ENCODE measurements at places on chromosomes 12 and 14. TPM values are rescaled to one million over a fixed set of nuclear protein-coding genes. Genes with fewer than 3 reads are reported as not detected.

RNASE7 gene
- polyA plus RNA-seq: not detected

CCDC63 gene
- not detected for polyA plus RNA-seq

MAP3K9 gene
- polyA plus RNA-seq: 4.7 TPM

DTX1 gene
- polyA plus RNA-seq: 2.7 TPM

GPATCH2L gene
- polyA plus RNA-seq: 24.4 TPM

UNC79 gene
- polyA plus RNA-seq: 0.31 TPM

CATSPERB gene
- polyA plus RNA-seq: 1.4 TPM

ATP23 gene
- 13.9 TPM for polyA plus RNA-seq

C12orf42 gene
- not detected for polyA plus RNA-seq

HOXC12 gene
- not detected for polyA plus RNA-seq

DAO gene
- polyA plus RNA-seq: not detected

NEUROD4 gene
- 0.09 TPM for polyA plus RNA-seq

DNA sequence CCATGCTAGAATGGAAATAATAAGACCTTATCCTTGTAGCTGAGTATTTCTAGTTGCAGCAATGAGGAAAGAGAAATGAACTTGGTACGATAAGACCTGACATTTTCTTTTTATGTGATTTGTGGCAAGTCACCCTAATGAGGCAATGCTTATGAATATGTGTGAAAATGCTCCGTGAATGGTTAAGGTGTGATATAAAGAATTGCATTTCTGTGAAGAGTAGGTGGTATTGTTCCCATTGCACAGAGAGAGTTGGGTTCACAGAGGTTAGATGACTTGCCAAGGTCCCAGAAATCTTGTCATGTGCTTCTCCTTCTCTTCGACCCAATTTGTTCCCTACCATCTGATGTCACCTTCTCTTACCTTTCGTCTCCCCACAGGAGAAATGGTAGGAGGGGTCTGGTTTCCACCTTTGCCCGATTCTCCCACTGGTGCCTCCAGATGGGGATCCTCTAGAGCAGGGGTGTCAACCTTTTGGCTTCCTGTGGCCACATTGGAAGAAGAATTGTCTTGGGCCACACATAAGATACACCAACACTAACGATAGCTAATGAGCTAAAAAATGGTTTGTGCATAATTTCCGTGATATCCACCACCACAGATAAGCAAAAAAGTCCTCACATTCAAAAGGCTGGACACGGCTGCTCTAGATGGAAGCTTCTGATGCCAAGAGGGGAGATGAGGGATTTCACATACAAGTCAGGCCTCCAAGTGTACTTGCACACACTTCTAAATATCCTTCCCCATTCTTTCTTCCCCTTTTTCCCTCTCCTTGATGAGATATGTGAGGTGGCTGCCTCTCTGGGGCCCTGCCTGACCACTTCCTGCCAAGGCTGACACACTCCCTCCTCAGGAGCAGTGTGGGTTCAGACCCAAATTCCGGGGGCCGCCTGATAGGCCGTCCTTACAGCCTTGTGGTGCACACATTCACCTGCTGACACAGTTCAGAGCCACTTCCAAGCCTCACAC, 96.1 kb downstream of the PLXNC1 start:
- no peak for DNase-seq

DNA sequence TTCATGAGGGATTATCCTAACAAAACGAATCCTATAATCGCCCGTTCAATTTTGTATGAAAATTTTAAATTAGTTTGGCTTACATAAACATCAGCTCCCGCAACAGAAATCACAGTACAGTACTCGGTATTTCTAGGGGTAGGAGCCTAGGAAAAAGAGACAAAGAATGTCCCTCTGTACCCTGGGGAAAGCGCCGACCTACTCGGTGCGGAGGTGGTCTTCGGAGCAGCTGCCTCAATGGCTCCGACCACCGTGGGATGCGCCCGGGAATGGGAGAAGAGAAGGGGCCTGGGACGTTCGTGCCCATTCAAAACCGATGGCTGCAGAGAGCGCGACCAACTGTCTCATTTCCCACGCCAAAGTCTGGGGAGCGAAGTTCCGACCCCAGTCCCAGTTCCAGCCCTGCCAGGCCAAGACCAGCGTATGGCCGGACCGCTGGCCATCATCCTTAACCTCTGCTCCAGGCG, 618 bp downstream of the GNPNAT1 start:
- no peak for DNase-seq

GRCh38 chr12:41942354-41942753, 202.3 kb downstream of the GXYLT1 start:
- DNase-seq: no peak

DNA sequence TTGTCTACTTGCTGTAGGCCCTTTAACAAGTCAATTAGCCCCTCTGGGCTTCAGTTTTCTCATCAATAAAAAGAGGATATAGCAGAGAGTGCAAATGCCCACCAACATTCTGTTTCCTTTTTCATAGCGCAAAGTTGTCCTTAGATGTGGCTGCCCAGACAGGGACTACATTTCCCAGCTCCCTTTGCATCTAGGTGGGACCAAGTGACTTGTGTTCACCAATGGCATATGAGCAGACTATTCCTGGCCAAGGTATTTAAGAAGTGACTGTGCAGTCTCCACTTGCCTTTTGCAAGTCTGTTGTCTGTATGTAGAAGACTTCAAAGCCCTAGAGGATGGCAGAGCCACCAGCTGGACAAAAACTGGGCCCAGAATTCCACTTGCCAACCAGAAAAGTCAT, 59.7 kb downstream of the DAO start:
- DNase-seq: no peak

GRCh38 chr14:95953111-95953724, 76.6 kb downstream of the TUNAR start:
- peak; percentile 1 for DNase-seq

- peak; percentile 46 for DNase-seq
These were observed 93.7 kb downstream of the SPTSSA start for GRCh38 chr14:34368115-34368970.

DNA sequence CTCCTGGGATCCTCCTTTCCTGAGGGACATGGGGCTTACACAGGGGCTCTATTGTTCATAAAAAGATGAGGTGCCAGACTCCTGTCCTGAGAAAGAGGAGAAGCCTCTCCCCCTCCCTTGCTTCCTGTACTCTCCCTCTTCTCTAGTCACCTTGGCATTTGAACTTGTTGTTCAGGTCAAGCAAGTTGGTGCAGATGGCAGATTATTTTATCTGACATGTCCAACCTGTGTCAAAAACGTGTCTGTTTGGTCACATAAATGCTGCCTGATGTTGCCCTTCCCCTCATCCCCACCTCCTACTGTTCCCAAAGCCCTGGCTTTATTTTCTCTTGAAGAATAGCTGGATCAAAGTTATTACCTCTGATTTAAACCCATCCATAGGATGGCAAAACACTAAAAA, 154.8 kb downstream of the TMX1 start:
- DNase-seq: no peak

GRCh38 chr12:121494093-121494787, 86.6 kb downstream of the KDM2B start:
- no peak for DNase-seq

DNA sequence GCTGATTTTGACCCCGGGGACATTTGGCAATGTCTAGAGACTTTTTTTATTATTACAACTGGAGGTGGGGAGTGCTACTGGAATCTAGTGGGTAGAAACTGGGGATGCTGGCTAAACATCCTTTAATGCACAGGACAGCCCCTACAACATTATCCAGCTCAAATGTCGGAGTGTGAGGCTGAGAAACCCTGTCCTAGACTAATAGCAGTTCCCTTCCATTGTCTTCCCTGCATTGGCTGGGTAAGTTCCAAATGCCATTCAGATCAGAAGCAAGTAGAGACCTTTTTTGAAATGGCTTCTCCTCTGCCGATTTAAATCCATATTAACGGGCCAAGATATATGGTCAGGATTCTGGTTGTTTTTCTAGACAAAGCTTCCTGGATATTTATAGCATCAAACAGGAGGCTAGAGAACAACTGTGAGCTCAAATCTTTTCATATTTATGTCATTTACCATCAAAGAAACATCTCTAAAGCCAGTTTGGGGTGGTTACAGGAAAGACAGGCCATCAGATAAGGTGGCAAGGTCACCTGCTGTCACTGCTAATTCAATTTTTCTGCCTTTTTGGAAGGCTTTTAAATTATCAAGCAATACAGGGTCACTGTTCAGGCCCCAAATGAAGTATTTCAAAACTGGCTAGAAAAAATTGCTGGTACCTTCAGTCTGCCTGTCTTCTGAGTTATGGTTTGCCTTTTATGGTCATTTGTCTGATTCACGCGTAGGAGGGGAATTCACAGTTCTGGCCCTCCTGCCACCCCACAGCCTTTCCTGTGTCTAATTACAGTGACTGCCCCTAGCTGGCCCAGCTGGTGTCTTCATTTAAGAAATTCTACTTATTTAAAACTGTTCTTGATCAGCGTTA, 20.1 kb upstream of the AKAP5 start:
- DNase-seq: no peak

DNA sequence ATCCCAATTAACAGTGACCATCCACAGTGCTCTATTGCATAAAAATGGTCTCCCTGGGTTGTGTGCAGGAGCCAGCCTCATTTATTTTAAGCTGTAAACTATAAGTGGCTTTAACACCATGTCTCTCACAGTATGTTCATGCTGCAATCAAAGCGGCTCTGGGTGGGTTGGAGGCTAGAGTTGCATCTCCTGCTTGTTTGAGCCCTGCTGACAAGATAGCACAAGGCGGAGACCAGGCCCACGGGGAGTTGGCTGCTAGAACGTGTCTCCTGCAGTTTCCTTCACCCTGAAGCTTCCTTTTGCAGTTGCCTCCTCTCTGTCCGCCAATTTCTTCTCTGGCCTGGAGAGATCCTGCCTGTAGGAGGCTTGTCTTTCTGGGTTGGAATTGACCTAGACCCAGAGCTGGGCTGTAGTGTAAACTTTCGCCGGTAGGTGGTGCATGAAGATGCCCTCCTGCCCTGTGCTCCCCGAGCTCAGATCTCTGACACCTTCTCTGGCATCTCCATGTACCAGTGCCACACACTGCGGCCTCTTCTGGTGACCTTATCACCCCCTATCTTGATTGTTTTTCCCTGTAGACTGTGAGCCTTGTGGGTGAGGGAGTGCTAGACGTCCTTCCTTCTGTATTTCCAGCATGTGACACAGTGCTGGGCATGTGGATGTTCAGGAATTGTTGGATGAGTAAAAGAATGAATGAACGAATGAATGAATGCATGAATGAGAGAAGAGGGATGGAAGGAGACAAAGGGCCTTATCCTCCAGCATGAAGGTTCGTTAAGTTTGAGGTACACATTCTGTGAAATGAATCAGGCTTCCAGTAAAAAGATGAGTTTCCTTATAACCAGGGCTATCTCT, 10.4 kb downstream of the OTUB2 start:
- DNase-seq: no peak

GRCh38 chr12:96501133-96501761, 11.9 kb downstream of the CFAP54 start:
- DNase-seq: no peak

GRCh38 chr12:80720516-80720915, 3.8 kb downstream of the MYF5 start:
- DNase-seq: no peak

DNA sequence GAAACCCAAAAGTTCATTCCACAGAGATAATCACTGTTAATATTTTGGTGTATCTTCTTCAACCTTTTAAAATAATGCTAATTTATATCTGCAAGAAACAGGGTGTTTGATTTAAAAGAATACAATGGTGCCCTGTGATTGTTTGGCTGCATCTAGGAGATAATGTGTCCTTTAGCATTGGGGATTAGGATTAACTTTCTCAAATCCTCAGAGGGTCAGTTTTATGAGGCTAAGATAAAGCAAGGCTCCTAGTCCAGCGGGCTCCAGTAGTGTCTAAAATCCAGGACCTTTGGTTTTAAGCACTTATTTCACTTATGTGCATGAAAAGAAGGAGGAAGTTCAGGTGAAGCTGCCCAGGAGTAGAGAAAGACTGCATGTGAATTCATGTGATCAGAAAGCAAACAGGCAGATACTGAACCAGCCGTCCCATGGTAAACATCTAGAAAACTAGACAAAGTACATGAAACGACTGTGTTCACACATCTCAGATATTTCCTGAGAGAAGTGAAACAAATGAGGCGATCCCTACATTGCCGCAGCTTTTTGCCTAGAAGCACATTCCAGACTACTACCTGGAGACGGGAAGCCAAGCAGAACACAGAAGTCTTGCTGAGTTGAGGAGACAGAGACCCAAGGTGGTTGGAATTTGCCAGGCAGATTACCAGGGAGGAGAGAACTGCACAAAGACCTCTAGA, 129.1 kb upstream of the MAX start:
- DNase-seq: no peak

GRCh38 chr14:81727218-81727617, 193.6 kb upstream of the SEL1L start:
- peak; percentile 43 for DNase-seq

DNA sequence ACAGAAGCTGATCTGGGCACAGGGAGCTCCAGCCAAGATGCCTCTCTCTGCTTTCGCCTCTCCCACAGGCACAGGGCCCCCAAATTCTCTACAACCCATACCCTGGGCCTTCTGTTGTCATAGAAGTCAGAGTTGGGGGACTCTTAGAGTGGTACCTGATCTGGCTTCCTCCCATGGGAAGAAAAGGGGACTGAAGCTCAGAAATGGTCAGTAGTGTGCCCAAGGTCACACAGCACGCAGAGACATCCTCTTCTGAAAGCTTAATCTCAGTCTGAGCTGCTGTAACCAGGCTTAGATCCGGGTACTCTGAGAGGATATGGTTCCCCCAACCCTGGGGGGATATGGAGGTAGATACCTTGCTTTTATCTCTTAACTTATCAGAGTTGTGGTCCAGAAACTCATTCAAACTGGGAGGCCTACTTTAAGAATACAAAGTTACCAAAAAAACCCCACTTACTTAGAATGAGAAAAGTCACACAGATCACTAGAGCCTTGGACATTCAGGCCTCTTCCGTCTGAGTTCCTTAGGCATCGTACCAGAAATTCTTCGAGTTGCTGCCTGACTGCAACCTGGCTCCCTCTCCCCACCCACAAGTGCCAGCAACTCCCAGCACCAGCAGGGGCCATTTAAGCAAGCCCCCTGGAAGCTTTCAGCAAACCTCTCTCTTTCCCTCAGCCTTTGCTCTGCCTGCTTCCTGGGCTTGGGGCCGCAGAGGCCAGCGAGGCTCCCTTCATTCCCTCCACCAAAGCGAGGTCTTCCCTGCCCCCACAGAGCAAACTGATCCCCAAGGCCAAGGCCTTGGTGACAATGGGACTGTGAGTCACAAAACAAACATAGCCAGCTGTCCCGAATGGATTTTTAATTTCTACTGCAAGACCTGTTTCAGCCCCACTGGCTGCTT, 13.9 kb downstream of the KRT7 start:
- DNase-seq: no peak

GRCh38 chr14:95365401-95365800, 45.7 kb upstream of the CLMN start:
- no peak for DNase-seq

GRCh38 chr14:77208291-77208978, 26.8 kb downstream of the TMEM63C start:
- peak; percentile 72 for DNase-seq

Measured in right lung (tissue), 10 donors.